ENCODE measurements at places on chromosomes 13 and 19.
A peak's percentile ranks its signal among the peaks of the same experiment; 100 is the strongest.

DNA sequence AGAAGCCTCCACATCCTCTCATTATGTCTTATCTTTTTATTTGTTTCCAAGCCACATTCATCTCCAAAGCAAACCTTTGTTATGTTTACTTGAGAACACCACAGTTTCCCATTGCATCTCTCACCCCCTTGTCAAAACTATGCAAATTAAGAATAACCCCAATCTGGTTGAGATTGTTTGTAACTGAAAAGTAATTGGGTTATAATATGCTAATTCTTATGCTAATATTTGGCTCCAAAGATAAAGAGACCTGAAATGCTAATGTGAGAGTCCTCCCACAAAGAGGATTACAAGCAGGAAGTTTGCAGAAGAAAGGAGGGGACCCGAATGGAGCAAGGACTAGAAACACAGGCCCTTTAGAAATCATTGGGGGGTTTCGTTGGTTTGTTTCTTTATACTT is 92.9 kb upstream of the UBL3 start:
- no peak overlapping the region for H3K4me3 ChIP-seq
- no peak for DNase-seq
- H3K36me3 ChIP-seq: no peaks in the 10 kb centered on the region
- H3K4me1 ChIP-seq: peaks cover 15% of the 10 kb centered on the region

- no peaks in the 10 kb centered on the region for H3K27me3 ChIP-seq
- DNase-seq: peak; percentile 93
- no peaks in the 10 kb centered on the region for H3K36me3 ChIP-seq
- no peak overlapping the region for H3K27ac ChIP-seq
- no peaks in the 10 kb centered on the region for H3K4me1 ChIP-seq
Measured at GRCh38 chr13:114226699-114227323, 7.9 kb upstream of the CDC16 start.

- no peak overlapping the region for H3K27ac ChIP-seq
- no peak for DNase-seq
- no peak overlapping the region for H3K4me3 ChIP-seq
- H3K36me3 ChIP-seq: no peaks in the 10 kb centered on the region
- H3K27me3 ChIP-seq: no peaks in the 10 kb centered on the region
- H3K4me1 ChIP-seq: no peaks in the 10 kb centered on the region
Measured at GRCh38 chr13:79070343-79070974, 335.6 kb downstream of the RBM26 start.

DNA sequence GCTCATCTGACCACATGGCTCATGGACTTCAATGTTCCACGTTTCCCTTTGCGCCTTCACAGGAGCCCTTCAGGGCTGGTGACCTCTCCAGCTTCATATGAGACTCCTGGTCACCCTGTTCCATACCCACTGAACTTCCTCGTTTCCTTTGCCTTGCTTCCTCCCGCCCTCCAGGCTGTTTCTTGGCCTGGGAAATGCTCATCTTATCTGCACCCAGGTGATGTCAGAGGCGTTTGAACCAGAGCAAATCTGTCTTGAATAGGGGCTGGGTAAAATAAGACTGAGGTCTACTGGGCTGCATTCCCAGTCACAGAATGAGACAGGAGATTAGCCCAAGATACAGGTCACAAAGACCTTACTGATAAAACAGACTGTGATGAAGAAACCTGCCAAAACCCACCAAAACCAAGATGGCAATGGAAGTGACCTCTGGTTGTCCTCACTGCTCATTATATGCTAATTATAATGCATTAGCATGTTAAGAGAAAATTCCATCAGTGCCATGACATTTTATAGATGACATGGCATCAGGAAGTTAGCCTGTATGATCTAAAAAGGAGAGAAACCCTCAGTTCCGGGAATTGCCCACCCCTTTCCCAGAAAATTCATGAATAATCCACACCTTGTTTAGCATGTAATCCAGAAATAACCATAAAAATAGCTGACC is 102.7 kb downstream of the DCLK1 start:
- no peak for DNase-seq
- H3K27me3 ChIP-seq: no peaks in the 10 kb centered on the region
- no peaks in the 10 kb centered on the region for H3K4me1 ChIP-seq
- no peak overlapping the region for H3K27ac ChIP-seq
- H3K4me3 ChIP-seq: no peak overlapping the region

- no peak for DNase-seq
- no peak overlapping the region for H3K27ac ChIP-seq
- H3K36me3 ChIP-seq: no peaks in the 10 kb centered on the region
- no peak overlapping the region for H3K4me3 ChIP-seq
- no peaks in the 10 kb centered on the region for H3K27me3 ChIP-seq
- peaks cover 11% of the 10 kb centered on the region for H3K4me1 ChIP-seq
Measured at GRCh38 chr13:79810669-79811068, 329.7 kb downstream of the NDFIP2 start.

GRCh38 chr19:40776932-40777644 is 959 bp upstream of the RAB4B start:
- H3K27ac ChIP-seq: peak overlapping the region; percentile 95
- no peaks in the 10 kb centered on the region for H3K27me3 ChIP-seq
- peaks cover 12% of the 10 kb centered on the region for H3K4me1 ChIP-seq
- H3K36me3 ChIP-seq: no peaks in the 10 kb centered on the region

- H3K27ac ChIP-seq: peak overlapping the region; percentile 88
- no peaks in the 10 kb centered on the region for H3K36me3 ChIP-seq
- DNase-seq: peak; percentile 53
- peaks cover 40% of the 10 kb centered on the region for H3K4me1 ChIP-seq
- H3K27me3 ChIP-seq: no peaks in the 10 kb centered on the region
- H3K4me3 ChIP-seq: no peak overlapping the region
Measured at GRCh38 chr13:98454389-98454881, 122.5 kb downstream of the STK24 start.
